ENCODE measurements at places on chromosomes 3 and 15. TPM values are rescaled to one million over a fixed set of nuclear protein-coding genes. Genes with fewer than 3 reads are reported as not detected.

Gene REC114
- not detected for total RNA-seq

Gene ATP13A5
- 1.5 TPM for total RNA-seq

Gene RGMA
- 20.7 TPM for total RNA-seq

Gene VGLL3
- total RNA-seq, result 17.5 TPM

Gene FBXL22
- 1.2 TPM for total RNA-seq

Gene IMPG2
- total RNA-seq, result 1.5 TPM

Gene TRPM1
- total RNA-seq, result 0.10 TPM

Gene C3orf70
- total RNA-seq, result 26.4 TPM

Gene CLDN11
- 328 TPM for total RNA-seq

Gene WNT7A
- total RNA-seq, result 6.1 TPM

Gene LRRC34
- total RNA-seq, result 13.1 TPM

Gene CHRM5
- total RNA-seq, result 2.3 TPM

- DNase-seq, result no peak
Measured at GRCh38 chr3:31361371-31362273, 171.1 kb upstream of the STT3B start.

GRCh38 chr15:80925597-80926059, 64.0 kb downstream of the MESD start:
- no peak for DNase-seq

DNA sequence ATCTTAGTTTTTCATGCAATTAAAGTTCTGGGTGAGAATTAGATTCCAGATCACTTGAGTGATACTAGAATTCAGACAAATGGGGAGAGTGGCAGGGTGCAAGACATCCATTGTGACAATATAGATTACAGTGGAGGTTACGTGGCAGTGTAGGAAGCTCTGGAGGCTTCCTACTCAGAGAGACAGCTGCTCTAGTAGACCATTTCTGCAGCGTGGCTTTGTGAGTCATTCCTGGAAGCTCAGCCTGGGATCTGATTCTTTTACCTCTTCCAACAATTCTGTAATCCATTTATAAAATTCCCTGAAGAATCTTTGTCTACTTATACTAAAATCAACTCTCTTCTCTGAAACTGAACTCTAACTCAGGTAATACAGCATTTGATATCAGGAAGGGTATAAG, 90.4 kb upstream of the ASB14 start:
- DNase-seq, result no peak

GRCh38 chr3:48014358-48014757, 1.9 kb downstream of the MAP4 start:
- DNase-seq, result no peak

DNA sequence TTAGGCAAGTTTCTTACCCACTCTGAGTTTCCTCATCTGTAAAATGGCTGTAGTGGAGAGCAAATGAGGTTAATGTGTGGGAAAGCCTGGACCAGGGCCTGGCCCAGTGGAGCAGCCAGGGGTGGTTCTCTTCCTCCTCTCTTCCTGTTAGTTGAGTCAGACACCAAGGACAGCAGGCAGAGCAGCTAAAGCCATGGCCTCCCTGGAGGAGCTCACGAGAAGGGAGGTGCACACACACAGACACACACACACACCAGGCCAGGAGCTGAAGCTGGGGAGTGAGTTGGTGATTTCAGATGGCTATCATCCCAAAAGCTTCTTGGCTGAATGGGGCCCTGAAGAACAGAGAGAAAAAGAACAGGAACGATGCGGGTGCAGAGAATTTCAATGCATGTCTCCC, 33.2 kb upstream of the TSPAN3 start:
- DNase-seq, result no peak

- DNase-seq, result no peak
Measured at GRCh38 chr3:45612918-45613602, 18.5 kb downstream of the LIMD1 start.

DNA sequence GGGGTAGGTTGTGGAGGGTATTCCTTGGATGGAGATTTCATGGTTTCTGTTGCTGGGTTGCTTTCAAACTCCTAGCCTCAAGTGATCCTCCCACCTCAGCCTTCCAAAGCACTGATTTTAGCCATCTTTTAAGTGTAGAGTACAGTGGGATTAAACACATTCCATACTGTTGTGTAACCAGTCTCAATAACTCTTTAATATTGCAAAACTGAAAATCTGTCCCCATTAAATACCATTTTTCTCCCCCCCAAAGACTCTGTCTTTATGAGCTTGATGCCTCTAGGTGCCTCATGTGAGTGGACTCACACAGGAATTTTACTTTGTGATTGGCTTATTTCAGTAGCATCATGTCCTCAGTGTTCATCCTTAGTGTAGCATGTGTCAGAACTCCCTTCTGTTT, 74.7 kb upstream of the ATP10A start:
- DNase-seq, result no peak

DNA sequence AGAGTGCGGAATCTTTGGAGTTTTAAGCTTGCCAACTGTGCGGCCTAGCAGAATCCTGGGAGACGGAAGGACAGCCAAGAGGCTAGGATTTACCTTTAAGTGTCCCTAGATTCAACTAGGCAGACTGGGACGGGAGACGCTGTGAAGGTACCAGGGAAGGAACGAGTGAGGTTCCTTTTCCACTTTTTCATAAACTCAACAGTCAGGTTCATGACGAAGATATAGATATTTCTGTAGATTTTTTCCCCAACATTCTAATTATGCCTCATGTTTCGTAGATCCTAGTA, 564 bp upstream of the GABPB1 start:
- DNase-seq, result no peak

DNA sequence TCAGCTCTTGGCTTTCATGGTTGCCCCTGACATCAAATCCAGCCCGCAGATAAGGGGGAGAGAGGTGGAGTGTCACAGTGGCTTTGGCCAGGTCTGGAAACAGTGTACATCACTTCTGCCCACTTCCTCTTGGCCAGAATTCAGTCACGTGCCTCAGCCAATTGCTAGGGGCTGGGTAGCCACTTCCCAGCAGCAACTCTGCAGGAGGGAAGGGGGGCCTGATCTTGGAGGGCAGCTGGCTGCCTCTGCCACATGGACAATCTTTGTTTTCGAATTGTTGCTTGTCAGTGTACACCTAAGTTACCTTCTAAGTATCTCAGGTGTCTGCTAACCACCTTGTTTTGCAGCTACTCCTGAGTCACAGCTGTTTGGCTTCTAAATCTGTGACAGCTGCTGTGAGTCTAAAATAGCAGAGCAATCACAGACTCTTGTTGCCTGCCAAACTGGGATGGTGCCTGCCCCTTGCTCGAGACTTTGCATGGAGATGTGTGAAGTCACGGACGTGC, 41.0 kb upstream of the LIMD1 start:
- no peak for DNase-seq

DNA sequence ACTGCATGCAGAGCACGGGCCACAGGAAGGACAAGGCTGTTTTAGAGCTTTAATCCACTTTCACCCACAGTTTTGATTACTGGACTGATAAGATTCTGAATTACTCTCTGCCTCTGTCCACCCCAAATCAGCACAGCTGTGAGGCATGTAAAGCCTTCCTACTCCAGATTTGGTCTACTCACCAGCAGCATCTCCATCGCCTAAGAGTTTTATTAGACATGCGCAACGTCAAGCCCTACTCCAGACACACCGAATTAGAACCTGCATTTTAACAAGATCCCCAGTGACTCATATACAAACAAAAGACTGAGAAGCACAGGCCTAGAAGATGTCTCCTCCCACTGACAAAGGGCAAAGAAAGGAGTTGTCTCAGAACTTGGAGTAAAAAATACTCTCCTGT, 221.2 kb downstream of the TUSC7 start:
- no peak for DNase-seq

DNA sequence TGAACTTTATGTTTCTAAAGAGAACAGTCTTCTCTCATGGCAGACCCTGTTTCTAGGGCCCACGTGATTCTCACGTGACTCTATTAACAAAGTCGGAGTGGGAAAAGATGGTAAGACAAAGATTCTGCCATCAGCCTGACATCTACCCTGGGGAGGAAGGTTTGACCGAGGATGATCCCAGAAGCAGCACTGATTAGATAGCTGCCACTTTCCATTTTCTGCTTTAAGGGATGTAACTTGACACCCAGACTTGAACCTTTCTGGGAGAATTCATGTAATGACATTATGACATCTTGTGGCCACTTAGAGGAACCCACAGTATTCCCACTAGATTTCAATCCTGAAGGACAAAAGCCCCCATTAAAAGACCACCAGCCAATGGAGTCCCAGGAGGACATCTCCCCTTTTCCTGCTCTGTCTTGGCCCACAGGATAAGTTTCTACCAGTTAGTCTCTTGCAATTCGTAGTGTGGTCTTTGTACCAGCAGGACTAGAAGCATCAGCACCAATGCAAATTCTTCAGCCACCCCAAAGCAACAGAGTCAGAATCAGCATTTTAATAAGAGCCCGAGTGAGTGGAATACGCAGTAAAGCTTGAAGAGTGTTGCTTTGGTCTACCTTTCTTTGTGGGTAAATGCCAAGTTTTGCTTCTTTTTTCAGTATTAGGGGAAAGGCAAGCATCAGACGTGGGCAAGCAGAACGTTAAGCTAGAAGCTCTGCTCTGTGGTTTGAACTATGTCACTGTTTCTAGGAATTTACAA, 480.5 kb upstream of the PROK2 start:
- no peak for DNase-seq

GRCh38 chr15:25089577-25089976, 134.8 kb downstream of the SNRPN start:
- DNase-seq, result no peak

DNA sequence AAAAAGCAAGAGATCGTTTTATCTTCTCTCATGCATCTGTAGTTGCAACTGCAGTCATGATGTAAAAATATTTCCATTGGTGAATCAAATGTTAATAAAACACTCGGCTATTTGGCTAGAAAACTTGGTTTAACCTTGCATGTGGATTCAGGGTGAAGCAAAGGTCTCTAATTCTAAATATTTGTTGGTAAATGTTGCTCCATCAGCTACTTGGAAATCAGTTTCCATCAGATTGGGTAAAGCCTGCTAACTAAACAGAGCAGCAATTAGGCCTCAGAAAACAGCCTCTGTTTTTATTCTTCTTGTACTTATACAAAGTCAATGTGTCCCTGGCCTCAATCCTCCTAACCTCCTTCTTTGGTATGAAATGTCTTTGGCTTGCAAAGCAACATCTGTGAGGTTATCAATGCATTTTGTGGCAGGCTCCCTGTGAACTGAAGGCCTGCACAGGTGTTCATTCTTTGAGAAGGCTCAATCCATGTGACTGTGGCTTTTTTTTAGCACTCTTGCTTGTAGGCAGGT, 312.3 kb downstream of the WDR72 start:
- DNase-seq, result no peak

GRCh38 chr3:59388555-59389270, 338.9 kb upstream of the CFAP20DC start:
- no peak for DNase-seq

- DNase-seq, result no peak
Measured at GRCh38 chr3:158712443-158712842, 19.8 kb downstream of the RARRES1 start.

DNA sequence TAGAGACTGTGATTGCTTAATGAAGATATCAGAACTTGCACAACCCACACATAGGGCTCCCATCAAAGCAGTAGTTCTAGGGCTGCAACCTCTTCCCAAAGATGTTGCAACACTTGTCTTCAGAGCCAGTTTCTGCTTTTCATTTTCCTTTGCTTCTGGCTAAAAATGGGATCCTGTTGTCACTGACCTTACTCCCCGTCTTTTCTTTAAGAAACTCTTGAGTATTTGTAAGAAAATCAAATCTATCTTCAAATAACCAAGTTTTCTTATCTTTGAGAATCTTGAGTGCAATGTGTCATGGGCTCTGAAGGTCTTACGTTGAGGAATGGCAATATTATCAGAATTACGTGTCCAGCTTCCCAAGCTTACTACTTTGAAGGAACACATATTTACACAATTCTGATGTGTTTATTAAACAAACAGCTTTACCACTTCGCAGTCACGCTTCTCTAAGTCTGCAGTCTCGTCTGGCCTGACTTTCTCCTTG, 24.1 kb downstream of the CACNA1D start:
- DNase-seq, result no peak

- no peak for DNase-seq
Measured at GRCh38 chr3:183857863-183858262, 26.8 kb downstream of the PARL start.

GRCh38 chr3:54357301-54357700, 234.9 kb downstream of the CACNA2D3 start:
- no peak for DNase-seq

DNA sequence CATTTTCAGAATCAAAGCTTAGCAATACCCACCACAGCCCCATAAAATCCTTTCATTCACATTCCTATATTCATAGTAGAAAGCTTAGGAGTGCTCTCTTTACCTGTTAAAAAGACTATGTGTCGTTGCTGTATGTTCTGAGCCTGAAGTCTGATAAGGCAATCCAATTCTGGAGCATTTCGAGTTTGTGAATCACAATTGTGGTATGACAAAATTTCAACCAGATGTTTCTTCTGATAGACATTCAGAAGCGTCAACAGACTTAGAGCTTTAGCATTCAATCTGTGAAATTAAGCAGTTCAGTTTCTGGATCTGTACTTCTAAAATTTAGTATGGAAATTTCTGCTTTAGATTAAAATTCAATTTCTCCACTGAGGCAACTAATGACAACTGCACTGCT, 58.3 kb downstream of the TASOR start:
- DNase-seq, result no peak

DNA sequence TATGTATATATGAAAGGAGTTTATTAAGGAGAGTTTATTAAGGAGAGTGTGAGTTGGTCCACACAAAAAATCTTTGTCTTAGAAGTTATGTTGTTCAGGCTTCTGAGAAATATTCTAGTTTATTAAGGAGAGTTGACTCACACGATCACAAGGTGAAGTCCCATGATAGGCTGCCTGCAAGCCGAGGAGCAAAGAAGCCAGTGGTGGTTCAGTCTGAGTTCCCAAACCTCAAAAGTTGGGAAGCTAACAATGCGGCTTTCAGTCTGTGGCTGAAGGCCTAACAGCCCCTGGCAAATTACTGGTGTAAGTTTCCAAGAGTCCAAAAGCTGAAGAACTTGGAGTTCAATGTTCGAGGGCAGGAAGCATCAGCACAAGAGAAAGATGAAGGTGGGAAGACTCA, 42.4 kb upstream of the DAZL start:
- DNase-seq, result no peak

GRCh38 chr3:160373655-160374054, 25.4 kb downstream of the IFT80 start:
- no peak for DNase-seq

- no peak for DNase-seq
Measured at GRCh38 chr3:87997966-87998365, 60.8 kb downstream of the CGGBP1 start.
